ENCODE measurements at places on chromosomes 13 and 19.

- DNase-seq = peak; percentile 17
These were observed 652 bp downstream of the CHERP start for GRCh38 chr19:16541526-16542044.

GRCh38 chr13:23488442-23488841, 54.9 kb upstream of the SACS start:
- DNase-seq = no peak

- DNase-seq = peak; percentile 78
These were observed 43.9 kb downstream of the CERS4 start for GRCh38 chr19:8252922-8253589.

GRCh38 chr13:43864921-43865320, 14.6 kb downstream of the CCDC122 start:
- no peak for DNase-seq

DNA sequence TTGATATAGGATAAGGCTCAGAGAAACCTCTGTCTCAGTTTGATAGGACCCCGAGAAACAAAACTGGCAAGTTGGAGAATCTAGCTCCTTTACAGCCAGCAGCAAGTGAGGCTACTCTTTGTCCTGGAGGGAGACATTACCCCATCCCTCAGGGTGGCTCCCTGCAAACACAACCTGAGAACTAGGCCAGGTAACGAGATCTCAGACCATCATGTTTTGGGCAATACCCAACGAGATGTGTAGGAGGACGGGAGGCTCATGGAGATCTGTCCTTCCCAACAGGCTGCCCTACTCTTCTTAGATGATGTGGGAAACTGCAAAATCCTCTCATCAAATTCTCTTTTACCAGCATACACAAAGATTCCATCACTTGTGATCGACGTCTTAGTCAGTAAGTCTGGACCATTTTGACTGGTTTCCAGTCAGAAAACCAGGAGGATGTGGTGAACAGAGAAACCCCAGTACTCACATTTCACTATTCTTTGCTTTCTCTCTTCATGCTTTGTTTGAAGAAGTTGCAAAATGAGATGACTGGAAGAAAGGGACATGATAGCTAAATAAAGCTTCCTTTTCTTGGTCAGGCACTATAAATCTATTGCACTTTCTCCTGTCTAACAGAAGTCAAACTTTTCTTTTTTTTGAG, 6.0 kb upstream of the CTU1 start:
- DNase-seq = no peak

DNA sequence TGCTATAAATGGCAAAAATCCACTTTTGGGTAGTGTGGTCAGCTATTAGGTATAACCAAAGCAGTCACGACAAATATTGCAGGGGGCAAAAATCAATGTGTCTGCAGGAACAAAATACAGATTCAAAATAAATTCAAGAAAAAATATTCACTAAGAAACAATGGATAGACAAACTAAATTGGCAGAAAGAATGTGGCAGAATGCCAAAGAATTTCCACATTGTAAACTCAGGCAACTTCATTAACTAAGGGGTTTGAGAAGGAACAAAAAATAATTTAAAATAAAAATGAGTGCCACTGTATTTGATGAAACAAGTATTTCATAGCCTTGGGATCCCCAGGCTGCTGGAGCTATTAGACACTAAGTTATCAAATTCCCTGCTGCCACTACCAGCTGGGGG, 193.1 kb downstream of the VWA8 start:
- DNase-seq = no peak

GRCh38 chr13:60335531-60335930, 61.5 kb upstream of the TDRD3 start:
- no peak for DNase-seq

- DNase-seq = no peak
These were observed 59.6 kb downstream of the CELF5 start for GRCh38 chr19:3283886-3284657.

All from HL-60 (cell line).